ENCODE measurements at places on chromosomes 3 and 15. TPM values are rescaled to one million over a fixed set of nuclear protein-coding genes. Genes with fewer than 3 reads are reported as not detected.

DNA sequence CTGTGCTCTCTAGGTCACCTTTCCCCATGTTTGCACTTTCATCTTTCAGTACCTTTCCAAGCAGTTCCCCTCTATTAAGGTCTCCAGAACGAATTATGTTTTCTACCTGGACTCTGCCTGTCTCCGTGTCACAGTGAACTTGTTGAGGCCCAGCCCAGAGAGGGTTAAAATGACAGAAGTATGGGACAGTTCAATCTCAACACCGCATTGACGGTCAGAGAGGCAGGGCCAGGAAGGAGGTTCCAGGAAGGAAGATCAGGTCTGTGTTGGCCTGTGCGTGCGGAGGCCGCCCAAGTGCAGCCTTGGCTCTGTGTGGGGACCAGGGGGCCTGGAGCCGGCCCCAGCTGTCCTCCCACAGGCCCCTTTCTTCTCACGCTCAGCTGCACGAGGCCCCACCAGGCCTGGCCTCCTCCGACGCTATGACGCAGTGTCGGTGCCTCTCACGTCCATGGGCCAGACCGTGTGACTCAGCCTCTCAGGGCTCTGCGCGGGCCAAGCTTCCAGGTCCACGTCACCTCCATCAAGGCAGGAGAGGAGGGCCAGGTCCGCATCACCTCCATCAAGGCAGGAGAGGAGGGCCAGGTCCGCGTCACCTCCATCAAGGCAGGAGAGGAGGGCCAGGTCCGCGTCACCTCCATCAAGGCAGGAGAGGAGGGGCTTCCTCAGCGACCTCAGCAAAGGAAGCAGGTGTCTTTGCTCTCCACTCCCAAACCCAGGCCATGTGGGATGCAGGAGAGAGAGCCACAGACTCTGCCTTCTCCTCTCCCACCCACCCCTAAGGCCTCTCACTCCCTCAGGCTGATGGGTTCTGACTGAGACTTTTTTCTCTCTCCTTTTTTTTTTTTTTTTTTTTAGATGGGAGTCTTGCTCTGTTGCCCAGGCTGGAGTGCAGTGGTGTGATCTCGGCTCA lies 83.1 kb downstream of the CPN2 start:
- peaks cover 11% of the 10 kb centered on the region for H3K4me1 ChIP-seq
- no peak overlapping the region for H3K4me3 ChIP-seq
- DNase-seq, result no peak
- H3K27me3 ChIP-seq, result no peaks in the 10 kb centered on the region

DNA sequence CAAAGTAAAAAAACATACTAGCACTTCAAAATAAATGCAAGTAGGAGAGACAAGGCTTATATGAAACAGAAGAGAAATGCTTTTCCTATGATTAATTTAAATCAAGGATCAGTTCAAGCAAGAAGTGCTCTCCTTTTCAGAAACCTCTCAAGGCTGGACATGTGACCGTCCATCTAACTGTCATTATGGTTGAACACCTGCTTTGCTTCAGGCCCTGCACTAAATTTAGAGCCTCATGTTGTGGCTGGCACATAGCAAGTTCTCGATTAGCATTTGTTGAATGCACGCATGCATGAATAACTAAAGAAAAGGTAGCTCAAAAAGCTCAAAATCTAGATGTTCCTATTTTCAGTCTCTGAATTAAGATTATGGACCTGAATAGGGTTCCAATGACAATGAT lies 82.0 kb downstream of the SV2B start:
- peaks cover 38% of the 10 kb centered on the region for H3K27me3 ChIP-seq
- no peak overlapping the region for H3K4me3 ChIP-seq
- no peaks in the 10 kb centered on the region for H3K36me3 ChIP-seq
- H3K27ac ChIP-seq, result no peak overlapping the region

GRCh38 chr15:90367576-90367975 lies 15.5 kb downstream of the ZNF774 start:
- H3K27ac ChIP-seq, result peak overlapping the region; percentile 28
- peaks cover 6% of the 10 kb centered on the region for H3K36me3 ChIP-seq
- H3K27me3 ChIP-seq, result no peaks in the 10 kb centered on the region
- peaks cover 30% of the 10 kb centered on the region for H3K4me1 ChIP-seq

The SLC15A2 gene
- 0.79 TPM for total RNA-seq

- H3K27me3 ChIP-seq, result no peaks in the 10 kb centered on the region
- H3K4me3 ChIP-seq, result peak overlapping the region; percentile 75
Observed at GRCh38 chr15:69074843-69075224, 60.3 kb downstream of the NOX5 start.

GRCh38 chr3:10263646-10264363 lies 15.5 kb downstream of the TATDN2 start:
- H3K27ac ChIP-seq, result peak overlapping the region; percentile 49
- peaks cover 12% of the 10 kb centered on the region for H3K4me1 ChIP-seq
- no peak overlapping the region for H3K4me3 ChIP-seq
- H3K36me3 ChIP-seq, result peaks cover 90% of the 10 kb centered on the region

DNA sequence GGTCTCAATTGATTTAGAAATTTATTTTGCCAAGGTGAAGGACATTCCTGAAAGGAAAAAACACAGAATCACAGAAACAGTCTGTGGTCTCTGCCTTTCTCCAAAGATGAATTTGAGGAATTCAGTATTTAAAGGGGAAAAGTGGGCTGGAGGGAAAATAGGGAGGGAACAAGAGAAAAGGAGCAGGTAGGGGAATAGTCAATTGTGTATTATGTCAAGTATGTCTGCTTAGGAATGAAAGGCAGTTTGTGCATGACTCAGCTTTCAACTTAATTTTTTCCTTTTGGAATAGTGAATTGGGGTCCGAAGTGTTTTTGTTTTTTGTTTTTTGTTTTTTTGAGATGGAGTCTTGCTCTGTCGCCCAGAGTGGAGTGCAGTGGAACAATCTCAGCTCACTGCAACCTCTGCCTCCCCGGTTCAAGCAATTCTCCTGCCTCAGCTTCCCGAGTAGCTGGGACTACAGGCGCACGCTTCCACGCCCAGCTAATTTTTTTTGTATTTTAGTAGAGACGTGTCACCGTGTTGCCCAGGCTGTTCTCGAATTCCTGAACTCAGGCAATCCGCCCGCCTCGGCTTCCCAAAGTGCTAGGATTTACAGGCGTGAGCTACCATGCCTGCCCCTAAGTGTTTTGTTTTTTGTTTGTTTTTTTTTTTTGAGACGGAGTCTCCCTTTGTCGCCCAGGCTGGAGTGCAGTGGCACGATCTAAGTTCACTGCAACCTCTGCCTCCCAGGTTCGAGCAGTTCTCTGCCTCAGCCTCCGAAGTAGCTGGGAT lies 74.1 kb upstream of the MAP4 start:
- DNase-seq, result no peak
- H3K36me3 ChIP-seq, result peaks cover 11% of the 10 kb centered on the region
- H3K4me1 ChIP-seq, result peaks cover 17% of the 10 kb centered on the region

DNA sequence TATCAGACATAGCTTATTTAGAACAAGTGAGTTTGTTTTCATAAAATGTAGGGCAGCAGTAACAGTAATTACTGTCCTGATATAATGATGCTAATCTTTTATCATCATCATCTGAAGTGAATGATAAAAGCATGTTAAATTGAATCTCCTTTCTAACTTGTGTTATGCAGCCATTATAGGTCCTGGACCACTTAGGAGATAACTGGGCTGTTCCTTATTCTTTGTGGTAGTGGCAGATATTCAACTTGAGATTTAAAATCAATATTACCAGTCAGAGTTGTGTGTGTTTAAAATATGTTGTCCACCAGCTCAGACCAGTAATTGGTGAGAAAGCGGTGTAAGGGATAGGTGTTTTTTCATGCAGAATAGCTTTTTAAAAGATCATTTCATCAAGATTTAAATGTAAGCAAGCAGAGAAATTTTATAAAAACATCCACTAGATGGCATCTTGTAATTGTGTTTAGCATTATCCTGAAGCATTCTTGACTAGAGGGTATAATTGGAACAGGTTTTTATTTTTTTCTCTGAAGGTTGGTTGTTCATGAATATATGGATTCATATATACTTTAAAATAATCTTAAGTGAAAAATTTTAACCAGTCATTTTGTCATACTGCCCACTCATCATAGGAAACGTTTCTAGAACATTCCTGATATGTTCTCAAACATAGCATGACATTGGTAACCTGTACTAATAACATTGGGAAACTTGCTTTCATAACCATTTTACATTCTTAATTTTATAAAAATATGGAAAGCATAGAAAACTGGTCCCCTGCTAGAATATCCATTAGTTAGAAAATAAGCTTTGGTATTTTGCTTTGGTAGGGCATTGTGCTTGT lies 153.9 kb downstream of the BBX start:
- DNase-seq, result no peak
- no peak overlapping the region for H3K27ac ChIP-seq
- H3K4me3 ChIP-seq, result no peak overlapping the region
- H3K4me1 ChIP-seq, result peaks cover 6% of the 10 kb centered on the region

- no peak overlapping the region for H3K27ac ChIP-seq
- no peak for DNase-seq
- H3K36me3 ChIP-seq, result peaks cover 31% of the 10 kb centered on the region
Observed at GRCh38 chr3:56593455-56594158, 36.6 kb downstream of the CCDC66 start.

GRCh38 chr3:196969134-196969659 lies 564 bp upstream of the PIGZ start:
- DNase-seq, result peak; percentile 48
- H3K4me3 ChIP-seq, result peak overlapping the region; percentile 73
- peaks cover 5% of the 10 kb centered on the region for H3K36me3 ChIP-seq

- H3K4me3 ChIP-seq, result no peak overlapping the region
- no peaks in the 10 kb centered on the region for H3K36me3 ChIP-seq
- DNase-seq, result no peak
- no peak overlapping the region for H3K27ac ChIP-seq
- no peaks in the 10 kb centered on the region for H3K27me3 ChIP-seq
Observed at GRCh38 chr3:160005004-160005403, 16.4 kb downstream of the IL12A start.

The STXBP5L gene
- not detected for total RNA-seq

GRCh38 chr3:124059580-124059979 lies 67.7 kb upstream of the ROPN1 start:
- no peaks in the 10 kb centered on the region for H3K4me1 ChIP-seq
- H3K4me3 ChIP-seq, result no peak overlapping the region
- H3K36me3 ChIP-seq, result no peaks in the 10 kb centered on the region
- H3K27ac ChIP-seq, result no peak overlapping the region
- peaks cover 54% of the 10 kb centered on the region for H3K27me3 ChIP-seq
- DNase-seq, result no peak

The CLDN18 gene
- not detected for total RNA-seq

Measured in MCF 10A (cell line).